NCI-H1092 (cell line): ENCODE measurements at places on chromosomes 12 and 14.

DNA sequence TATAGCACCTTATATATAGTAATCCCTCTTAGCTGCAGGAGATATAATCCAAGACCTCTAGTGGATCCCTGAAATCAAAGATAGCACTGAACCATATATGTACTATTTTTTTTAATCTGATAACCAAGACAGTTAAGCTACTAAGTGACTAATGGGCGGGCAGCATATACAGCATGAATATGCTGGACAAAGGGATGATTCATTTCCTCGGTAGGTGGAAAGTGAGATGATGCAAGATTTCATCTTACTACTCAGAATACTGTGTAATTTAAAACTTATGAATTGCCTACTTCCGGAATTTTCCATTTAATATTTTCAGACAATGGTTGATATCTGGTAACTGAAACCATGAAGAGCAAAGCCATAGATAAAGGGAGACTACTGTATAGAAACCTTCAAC is 36.2 kb downstream of the PRMT8 start:
- DNase-seq = no peak

DNA sequence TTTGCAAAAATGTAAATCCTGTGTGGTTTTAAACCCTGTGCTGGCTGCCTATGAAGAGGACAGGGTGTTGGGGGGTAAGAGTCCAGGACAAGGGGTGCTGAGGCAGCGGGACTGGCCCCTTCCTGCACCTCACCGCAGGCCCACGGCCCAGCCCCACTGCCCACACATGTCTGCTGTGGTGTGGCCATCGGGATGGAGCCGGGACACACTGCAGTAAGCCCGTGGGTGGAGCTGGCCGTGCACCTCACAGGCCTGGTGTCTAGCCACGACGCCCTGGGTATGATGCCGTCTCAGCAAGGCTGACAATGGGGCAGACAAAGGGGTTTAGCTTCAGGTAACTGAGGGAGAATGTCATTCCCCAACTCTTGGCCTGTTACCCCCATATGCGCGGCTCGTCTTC is 19.6 kb downstream of the AMN start:
- no peak for DNase-seq

DNA sequence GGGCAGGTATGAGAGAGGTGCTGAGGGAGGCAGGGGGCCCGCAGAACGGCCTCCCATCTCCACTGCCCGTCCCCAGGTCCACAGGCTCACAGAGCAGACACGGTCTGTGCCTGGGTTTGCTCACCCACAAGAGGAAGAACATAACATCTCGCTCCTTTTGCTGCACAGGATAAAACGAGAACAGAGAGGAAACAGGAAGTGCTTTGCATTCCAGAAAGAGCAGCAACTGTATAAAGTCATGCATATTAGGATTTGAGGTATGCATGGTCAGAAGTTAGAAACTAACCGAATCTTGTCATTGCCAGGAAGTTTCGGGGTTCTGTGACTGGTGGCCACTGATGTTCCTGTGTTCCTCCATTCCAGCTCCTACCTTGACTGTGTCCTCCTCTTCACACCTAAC is 25.0 kb downstream of the NTF3 start:
- DNase-seq = no peak

- no peak for DNase-seq
Observed at GRCh38 chr12:93960521-93960920, 187.9 kb upstream of the PLXNC1 start.

DNA sequence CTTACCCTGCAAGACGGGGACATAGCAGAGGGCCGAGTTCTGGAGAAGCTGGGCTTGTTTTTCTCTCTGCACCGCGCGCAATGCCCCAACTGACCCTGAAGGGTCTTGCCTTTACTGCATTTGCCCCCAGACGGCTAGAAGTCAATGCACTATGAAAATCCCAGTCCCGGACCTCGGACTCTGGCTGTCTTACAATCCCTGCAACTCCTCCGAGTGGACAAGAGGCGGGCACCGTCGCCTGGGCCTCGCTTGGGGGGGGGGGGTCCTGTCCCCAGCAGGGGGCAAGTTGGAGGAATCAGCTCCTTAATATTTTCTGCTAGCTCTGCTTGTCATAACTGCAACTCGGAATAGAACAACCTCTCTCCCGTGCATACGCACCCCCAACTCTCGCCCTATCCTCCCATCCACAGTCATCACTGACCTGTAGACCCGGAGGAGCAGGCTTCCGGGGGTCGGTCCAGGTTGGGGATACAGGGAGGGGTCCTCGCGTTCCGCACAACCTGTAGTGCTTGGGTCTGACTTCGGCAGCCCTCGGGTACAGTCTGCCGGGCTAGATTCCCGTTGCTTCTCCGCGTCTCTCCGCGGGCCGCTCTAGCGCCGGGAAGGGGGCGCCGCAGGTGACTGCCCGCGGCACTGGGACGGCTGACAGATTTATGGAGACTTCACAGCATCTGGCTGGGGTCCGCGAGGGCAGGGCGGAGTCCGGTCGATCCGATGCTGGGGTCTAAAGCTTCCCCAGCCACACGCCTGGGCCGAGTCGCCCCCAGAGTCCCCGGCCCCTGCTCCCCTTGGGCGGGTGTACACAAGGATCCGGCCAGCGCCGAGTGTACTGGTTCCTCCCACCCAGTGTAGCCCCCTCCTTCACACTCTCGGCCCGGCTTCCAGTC is 3.3 kb upstream of the PAX9 start:
- no peak for DNase-seq

- DNase-seq = no peak
Observed at GRCh38 chr14:106179761-106180160, 653.4 kb downstream of the TMEM121 start.

- no peak for DNase-seq
Observed at GRCh38 chr12:108308395-108309085, 30.6 kb downstream of the CMKLR1 start.

GRCh38 chr12:19576506-19577280 is 137.4 kb downstream of the AEBP2 start:
- DNase-seq = no peak

DNA sequence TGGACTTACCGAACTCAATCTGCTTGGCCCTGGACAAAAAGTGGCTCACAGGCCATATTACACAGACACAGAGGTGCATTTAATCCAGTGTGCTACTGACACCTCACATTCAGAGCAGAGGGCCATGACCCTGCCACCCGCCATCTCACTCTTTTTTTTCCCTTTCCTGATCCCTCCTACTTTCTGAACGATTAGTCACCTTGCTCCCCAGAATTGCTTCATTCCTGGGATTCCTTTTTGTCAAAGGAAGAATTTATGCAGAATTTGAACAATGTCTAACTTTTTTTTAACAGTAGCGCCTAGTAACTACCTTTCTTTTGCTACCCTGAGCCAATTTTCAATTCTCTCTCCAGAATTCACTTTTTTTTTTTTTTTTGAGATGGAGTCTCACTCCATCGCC is 4.6 kb downstream of the PKP2 start:
- DNase-seq = no peak
